BE2C (cell line): ENCODE measurements at places on chromosomes 3 and 15.

DNA sequence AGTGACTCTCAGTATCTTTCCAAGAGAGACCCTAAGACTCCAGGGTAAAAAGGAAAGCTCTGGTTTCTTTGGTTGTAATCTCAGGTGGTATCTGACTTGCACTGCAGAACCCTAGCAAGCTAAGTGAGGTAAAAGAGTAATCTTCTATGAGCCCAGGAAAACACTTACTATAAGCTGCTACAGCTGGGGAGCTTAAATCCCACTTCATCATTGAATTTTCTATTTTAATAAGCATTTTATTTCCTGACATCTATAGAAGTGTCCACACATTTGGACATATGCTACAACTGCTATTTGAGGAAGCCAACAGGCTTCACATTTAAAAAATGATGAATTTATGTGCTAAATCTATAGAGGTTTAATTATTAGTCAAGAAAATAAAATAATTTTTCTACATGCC is 73.1 kb upstream of the GUCA1C start:
- no peak for DNase-seq

- DNase-seq, result no peak
Measured at GRCh38 chr3:125050488-125051090, 5.2 kb downstream of the HEG1 start.

- DNase-seq, result no peak
Measured at GRCh38 chr3:172853921-172854666, 103.6 kb downstream of the ECT2 start.

DNA sequence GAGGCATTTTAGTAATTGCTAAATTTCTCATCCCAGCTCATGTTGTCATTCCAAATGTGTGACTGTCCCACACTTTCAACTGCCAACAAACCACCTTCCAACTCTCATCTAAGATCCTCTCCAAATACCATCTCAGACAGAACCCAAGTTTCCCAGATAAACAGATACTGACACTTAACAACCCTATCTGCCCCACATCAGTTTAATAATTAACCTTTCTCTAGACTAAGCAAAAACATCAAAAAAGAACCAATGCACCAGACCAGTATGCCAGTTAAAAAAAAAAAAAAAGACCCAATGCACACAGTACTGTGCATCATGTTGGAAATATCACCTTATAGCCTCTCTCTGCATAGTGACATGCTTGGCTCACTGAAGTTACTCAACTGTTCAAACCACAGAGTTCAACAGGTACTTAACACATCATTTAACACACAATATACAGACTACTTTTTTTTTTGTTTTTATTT is 5.5 kb downstream of the SFMBT1 start:
- no peak for DNase-seq

- no peak for DNase-seq
Measured at GRCh38 chr15:81758818-81759284, 287.0 kb downstream of the MEX3B start.

- no peak for DNase-seq
Measured at GRCh38 chr15:38316311-38316710, 63.7 kb downstream of the SPRED1 start.

DNA sequence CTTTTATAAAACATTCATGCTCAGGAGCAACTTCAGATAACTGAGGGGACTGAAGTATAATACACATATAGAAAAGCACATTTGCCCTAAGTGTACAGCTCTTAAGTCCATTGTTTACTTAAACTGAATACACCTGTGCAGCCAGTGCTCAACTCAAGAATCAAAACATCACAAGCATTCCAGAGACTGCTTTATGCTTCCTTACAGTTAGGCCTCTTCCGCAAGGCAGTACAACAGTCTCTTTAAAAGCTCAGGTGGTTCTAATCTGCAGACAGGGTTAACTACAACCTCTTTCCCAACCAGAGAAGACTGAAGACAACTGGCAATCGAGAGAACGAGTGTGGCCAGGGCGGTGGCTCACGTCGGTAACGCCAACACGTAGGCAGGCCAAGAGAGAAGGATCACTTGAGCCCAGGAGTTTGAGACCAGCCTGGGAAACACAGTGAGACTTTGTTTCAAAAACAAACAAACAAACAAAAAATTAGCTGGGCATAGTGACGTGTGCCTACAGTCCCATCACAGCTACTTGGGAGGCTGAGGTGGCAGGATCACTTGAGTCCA is 16.9 kb downstream of the MCCC1 start:
- DNase-seq, result no peak

DNA sequence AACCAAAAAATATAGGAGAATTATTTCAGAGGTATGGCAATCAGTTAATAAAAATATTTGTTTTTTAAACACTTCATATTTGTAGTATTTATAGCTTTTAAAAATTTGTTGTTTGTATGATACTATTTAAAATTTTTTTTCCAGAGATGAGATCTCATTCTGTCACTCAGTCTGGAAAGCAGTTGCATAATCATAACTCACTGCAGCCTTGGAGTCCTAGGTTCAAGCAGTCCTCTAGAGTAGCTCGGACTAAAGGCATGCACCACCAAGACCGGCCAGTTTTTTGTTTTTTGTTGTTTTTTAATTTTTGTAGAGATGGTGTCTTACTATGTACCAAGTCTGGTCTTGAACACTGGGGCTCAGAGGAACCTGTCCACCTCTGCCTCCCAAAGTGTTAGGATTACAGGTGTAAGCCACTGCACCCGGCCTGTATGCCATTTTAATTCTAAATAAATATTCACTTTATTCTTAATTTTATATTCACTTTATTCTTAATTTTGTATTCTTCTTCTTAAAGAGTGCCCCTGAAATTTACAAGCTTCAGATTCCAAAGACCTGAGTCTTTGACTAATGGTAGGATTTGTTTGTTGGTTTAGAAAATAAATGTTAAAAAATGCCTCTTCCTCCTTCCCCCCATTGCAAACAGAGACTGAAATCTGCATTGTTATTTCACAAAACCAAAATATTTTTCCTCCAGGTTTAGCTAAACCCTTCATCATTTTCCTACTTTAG is 9.4 kb downstream of the TGFBR2 start:
- no peak for DNase-seq

- DNase-seq, result no peak
Measured at GRCh38 chr3:183873914-183874313, 10.8 kb downstream of the PARL start.

DNA sequence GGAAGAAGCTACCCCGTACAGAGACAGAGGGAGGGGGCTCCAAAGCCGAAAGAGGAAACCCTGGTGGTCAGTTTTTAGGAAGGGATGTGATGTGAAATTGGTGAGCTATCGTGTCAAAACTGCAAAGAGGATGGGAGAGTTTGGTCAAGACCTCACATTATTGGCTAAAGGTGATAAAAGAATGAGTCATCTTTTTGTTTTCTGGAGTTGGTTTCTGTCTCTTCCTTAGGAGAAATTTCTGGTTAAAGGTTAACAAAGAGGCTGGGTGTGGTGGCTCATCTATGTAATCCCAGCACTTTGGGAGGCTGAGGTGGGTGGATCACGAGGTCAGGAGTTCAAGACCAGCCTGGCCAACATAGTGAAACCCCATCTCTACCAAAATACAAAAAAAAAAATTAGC is 217.8 kb upstream of the CBLB start:
- no peak for DNase-seq

DNA sequence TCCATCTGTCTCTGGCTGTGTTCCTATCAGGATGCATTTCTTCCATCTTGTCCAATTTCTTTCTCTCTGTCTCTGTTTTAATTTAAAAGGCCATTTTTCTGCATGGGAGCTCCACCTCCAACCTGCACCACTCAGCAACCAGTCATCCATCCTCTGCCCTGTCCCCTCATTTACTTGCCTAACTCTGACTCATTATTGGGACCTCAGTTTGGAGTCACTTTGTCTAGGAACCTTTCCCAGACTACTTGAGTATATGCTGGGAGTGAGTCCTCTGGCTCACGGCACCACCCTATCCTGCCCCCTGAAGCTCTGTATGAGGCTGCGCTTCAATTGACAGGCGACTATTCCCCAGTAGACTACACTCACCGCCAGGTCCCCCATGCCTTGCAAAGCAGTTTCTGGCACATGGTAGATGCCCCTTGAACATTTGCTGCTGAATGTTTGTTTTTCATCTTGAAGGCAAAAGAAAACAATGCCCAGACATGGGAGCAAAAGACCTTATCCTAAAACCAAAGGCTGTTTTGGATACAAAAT is 513.3 kb upstream of the CFAP20DC start:
- no peak for DNase-seq

GRCh38 chr3:126522363-126522788 is 1.6 kb upstream of the CHST13 start:
- peak; percentile 67 for DNase-seq

DNA sequence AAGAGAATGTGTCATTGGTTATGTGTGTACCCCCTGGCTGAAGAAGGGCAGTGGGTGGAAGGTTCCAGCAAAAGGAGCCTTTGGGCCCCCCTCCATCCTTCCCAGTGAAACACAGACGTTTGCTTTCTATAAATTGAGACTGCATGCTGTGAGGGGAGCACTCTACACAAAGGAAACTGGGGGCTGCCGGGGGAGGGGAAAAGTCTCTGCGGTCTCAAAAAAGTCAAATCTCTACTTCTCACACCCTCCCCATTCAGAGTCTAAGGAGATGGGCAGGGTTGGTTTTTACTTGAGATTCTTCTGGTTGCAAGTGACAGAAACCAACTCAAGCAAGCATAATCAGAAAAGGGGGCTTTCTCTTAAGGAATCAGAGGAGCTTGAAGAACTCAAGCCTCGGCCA is 50.1 kb upstream of the TLE3 start:
- no peak for DNase-seq

DNA sequence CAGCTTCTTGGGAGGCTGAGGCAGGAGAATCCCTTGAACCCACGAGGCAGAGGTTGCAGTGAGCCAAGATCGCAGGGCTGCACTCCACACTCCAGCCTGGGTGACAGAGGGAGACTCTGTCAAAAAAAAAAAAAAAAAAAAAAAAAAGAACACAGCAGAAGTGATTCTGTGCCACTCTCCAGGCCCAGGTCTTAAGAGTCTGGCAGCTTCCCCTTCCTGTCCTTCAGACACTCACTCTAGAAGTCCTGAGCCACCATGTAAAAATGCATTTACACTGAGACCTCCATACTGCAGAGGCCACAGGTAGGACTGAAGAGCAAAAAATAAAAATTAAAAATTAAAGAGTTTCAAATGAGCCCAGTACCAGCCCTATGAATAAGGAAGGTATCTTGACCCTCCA is 11.8 kb upstream of the CDV3 start:
- DNase-seq, result no peak

DNA sequence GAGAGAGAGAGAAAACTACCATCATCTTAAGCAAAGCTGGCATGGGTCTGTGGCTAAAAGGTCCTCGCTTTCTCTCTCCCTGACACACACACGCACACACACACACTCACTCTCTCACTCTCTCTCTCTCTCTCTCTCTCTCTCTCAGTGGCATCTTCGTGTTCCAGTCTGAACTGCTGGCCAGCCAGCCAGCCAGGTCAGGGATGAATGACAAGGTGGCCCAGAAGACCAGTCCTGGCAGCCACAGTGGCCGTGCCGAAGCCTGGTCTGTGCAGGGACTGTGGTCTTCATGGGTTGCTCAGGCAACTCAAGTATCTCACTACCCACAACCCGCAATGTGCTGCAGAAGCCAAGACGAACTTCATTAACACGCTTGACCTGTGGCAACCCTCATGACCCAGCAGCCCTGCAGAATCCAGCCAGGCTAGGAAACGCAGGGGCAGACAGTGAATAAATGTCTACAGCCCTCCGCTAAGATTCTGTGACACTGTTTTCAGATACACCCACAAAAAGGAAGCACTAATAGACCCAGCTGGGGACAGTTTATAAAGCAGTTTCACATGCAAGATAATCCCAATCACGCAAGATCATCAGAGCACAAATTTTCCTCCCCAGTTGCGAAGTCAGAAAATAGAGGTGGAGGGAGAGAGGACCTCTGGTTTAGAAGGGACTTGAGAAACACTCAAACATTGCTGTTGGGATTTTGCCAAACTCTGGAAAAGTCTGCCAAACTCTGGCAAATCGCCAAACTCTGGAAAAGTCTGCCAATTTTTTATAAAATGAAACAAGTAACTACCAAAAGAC is 66.4 kb downstream of the XXYLT1 start:
- DNase-seq, result peak; percentile 59

DNA sequence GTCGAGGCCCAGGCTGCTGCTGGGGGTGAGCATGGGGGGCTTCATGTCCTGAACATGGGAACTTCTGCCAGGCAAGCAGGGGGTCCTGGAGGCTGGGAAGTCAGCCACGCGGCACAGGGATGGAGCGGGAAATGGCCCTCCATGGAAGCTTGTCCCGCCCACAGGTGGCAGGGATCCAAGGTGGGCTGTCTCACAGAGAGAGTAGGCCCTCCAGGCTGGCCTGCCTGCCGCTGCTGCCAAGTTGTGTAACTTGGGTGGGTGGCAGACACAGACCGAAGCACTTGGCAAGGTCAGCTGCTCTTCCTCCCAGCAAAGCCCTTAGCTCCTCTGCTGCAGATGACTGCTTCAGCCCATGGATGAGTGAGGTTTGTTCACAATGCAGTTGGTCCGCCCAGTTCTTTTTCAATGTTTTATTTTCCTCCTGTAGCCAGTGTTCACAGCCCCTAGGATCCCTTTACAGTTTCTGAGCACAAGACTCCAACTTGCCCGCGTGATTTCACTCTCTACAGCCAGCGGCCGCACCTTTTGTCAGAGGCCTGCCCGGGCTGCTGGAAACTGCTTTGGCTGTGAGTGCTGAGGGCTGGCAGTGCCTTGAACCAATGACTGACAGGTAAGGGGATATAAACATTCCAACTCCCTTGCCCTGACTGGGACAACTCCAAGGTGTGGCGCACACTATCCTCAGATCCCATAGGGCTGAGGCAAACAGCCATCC is 26.7 kb downstream of the HCN4 start:
- DNase-seq, result peak; percentile 80

DNA sequence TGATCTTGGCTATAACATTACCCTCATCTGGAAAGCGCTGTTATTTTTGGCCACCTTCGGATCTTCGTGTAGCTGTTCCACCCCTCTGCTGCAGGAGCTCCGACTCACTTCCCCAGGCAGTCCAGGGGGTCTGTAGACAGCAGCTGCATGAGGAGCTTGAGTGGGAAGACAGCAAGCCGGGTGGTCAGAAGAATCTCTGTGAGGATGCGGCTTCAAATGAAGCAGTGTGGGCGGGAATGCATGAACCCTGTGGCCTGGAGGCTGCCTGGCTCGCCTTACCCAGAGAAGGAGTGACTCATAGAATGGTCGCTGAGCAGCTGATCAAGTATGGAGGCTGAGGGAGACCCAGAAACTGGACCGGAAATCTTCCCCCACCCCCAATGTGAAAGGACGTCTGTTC is 45.2 kb upstream of the NR2F2 start:
- no peak for DNase-seq

- DNase-seq, result no peak
Measured at GRCh38 chr3:11168881-11169805, 14.8 kb downstream of the HRH1 start.

DNA sequence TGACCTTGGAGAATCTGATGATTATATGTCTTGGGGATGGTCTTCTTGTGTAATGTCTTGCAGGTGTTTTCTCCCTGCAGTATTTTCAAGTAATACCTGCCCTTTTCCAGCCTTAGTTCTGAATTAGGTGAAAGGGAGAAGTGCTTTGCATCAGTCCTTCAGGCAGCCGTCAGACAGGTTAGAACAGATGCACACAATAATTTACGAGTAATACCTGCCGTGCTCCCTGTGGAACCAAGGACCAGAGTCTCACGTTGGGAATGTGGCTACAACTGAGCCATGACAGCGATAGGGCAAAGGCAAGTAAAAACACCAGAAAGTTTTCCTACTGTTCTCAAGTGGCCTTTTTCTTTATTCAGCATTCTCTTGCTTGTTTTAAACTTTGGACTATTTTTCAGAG is 69.1 kb downstream of the CHCHD6 start:
- DNase-seq, result no peak
